ENCODE measurements at places on chromosomes 1 and 21.

DNA sequence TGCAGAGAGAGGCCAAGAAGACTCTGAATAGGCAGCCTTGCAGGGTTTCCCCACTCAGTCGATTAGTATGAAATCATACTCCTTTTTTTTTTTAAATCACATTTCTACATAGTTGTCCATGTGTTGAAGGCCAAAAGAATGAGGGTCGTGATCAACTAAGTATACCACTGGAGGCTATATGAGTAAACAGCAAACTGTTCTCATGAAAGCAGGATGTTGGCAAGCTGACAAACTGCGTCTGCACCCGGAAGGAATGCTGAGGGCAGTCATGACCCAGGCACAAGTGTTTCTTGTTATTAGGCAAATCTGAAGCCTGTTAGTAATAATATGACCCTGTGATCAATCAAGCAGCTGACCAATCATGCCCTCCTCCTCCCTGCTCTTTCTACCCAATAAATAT is 213.2 kb downstream of the USH2A start:
- DNase-seq = no peak

- DNase-seq = no peak
Measured at GRCh38 chr1:94142022-94142421, 21.1 kb upstream of the ABCA4 start.

DNA sequence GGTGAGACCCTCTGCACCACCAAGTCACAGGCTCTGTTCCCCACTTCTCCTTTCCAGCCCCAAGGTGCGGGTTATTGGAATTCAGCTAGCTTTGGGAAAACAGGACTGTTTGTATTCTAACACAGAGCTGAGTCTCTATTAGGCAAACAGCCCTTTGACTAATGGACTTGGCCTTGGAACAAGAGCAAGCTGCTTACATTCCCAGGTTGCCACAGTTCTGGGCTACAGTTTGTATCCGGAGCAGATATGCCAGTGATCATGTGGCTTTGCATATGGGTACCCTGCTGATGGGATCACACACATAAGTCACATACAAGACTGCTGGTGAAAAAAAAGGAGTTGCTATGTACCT is 110.5 kb upstream of the COA6 start:
- no peak for DNase-seq

DNA sequence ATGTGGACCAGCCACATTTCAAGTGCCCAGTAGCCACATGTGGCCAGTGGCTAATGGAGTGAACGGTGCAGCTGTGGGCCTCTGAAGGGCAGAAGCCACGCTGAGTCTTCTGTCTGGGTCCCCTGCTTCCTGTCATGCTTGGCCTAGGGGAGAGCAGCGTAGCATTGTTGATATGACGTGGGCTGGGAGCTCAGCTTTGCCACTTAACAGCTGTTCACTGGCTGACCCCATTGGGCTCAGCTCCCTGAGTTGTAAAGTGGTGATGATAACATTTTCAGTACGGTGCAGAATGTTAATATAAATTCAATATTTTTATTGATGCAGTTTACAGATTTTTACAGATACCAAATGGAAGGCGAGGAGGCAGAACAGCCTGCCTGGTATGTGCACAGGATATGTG is 4.5 kb downstream of the PODN start:
- no peak for DNase-seq

GRCh38 chr1:84267476-84267875 is 34.0 kb upstream of the SAMD13 start:
- DNase-seq = no peak

DNA sequence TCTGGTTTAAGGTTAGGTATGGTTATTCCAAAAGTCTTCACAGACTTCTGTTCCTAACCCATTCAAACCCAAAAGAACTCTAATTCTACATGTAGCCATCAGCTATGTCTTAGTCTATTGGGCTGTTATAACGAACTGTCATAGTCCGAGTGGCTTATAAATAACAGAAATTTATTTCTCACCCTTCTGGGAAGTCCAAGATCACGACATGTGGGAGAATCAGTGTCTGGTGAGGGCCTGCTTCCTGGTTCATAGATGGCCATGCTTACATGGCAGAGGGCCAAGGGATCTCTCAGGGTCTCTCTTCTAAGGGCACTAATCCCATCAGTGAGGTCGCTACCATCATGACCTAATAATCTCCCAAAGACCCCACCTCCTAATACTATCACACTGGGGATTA is 103.0 kb upstream of the PPP2R5A start:
- DNase-seq = no peak

GRCh38 chr1:11521582-11522399 is 42.8 kb downstream of the DISP3 start:
- DNase-seq = no peak

GRCh38 chr1:87556326-87556725 is 227.6 kb downstream of the LMO4 start:
- DNase-seq = no peak

DNA sequence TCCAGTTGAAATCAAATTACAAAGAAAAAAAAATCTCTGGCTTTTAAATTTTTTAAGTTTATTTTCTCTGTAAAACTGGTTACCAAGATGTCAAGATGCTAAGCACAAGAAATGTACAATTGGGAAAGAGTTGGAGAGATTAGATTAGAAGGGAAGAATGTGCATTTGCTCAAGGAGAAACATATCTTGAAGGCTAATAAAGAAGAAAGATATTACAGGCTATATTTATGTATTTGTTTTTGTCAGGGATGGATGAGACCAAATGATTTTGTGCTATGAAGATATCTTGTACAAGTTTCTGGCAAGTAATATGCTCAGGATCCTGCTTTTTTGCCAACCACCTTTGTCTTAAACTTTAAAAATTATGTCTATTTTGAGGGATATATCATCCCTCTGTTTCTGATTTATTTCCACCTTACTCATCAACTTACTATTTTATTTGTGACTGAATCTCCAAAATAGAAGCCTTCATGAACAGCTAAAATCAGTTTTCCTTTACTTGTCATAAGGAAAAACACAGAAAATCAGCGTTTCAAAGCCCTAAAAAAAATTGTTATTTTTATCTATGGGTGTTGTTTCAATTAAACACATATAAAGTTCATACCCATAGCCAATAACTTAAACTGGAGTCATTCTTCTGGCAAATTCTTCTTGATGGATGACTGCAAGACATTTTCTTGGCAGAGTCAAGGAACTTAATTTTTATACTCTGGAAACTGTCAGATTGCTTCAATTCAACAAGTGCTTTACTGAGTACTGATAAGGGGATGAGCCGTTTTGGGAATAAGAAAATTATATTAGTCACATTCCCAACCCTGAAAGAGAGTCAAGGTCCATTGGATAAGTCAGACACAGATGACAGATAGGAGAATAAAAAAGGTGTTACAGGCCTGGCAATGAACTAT is 141.8 kb downstream of the CTH start:
- DNase-seq = no peak

DNA sequence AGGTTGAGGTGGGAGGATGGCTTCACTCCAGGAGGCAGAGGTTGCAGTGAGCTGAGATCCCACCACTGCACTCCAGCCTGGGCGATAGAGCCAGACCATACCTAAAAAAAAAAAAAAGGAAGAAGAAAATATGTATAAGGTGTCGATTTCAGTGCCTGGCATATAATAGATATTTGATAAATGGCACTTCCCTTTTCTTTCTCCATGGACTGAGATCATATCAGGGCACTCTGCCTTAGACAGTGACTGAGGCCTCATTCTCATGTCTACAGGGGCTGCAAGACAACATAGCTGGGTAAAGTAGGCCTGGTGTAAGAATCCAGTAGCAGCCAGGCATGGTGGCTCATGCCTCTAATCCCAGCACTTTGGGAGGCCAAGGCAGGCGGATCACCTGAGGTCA is 21.2 kb downstream of the PCAT6 start:
- no peak for DNase-seq

GRCh38 chr1:240806200-240806745 is 194.3 kb upstream of the GREM2 start:
- DNase-seq = no peak

- no peak for DNase-seq
Measured at GRCh38 chr1:157410457-157410856, 141.9 kb downstream of the FCRL5 start.

- DNase-seq = no peak
Measured at GRCh38 chr1:239222999-239223398, 163.4 kb upstream of the CHRM3 start.

DNA sequence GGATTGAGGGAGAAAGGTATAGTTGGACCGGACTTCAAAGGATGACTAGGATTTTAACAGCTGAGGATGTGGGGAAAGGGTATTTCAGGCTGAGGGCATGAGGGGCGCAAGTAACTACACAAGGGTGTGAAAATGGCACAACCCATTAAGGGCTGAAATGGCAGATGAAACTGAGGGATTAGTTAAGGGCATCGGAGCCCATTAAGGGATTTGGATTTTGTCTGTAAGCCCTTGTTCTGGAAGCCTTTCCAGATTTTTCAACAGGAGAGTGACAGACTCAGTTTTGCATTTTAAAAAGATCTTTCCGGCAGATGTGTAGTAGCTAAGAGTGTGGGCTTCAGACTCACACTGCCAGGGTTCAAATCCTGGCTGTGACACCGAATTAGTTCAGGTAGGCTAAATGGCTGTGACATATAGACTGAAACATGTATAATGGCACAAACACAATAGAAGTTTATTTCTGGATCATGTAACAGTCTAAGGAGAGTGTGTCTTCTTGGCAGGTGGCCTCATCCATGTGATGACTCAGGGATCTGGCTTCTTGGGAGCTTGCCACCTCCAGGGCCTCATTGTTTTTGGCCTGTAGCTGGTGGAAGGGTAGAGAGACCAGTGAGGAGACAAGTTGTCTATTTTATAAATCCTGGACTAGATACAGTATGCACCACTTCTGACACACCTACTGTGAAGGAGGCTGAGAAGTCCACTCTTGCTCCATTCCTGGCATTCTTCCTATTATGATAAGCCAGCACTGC is 49.6 kb downstream of the UBE2T start:
- no peak for DNase-seq

GRCh38 chr1:1554550-1554925 is 14.1 kb upstream of the TMEM240 start:
- no peak for DNase-seq

DNA sequence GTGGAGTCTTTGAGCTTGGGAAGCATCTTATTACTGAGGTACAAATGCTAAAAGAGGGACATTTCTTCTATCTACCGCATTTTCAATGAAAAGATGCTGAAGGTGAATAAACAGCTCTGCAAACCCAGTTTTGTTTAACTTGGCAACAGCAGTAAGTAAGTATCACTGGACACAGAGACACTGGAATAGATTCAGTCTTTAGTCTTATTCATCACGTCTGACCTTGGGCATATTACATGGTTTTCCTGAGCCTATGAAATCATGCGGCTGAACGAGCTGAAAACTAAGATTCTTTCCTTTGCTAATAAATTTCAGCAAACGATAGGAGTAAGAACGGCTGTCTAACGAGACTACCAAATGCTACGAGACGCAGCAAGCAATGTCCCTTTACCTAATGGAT is 207.4 kb downstream of the GABPA start:
- DNase-seq = no peak

DNA sequence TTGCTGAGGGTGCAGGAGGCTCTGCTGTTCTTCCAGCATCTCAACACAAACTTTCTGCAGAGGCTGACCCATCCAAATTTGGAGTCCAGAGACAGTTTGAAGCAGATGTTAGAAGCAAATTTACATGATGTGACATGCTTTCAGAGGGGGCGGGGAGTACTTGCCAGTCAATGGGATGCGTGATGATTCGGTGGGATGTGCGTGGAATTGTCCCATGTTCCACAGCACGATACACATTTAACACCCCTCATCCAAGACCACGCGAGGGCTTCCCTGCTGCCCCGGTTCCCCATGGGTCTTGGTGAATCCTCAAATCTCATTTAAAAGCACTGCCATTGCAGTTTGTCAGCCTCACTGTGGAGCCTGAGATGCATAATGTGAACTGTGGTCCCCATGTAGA is 78.6 kb upstream of the TLR5 start:
- DNase-seq = no peak

DNA sequence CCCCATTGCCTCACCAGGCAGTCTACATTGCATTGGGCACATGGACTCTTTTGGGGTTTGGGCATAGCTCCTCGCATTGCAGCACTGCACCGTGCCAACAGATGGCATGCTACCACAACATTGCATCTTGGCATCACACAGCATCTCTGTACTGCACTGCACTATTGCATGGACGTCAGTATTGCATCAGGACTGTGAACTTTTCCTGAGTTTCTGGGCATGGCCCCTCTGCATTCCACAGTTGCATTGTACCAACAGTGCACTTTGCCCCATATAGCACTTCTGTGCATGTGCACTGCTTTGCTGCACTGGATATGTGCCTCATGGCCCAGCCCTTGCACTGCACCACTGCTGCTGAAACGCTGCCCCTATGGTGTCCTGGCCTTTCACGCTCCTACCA is 9.6 kb downstream of the PTPRU start:
- DNase-seq = peak; percentile 28

GRCh38 chr1:84726593-84727499 is 36.6 kb upstream of the SSX2IP start:
- no peak for DNase-seq

DNA sequence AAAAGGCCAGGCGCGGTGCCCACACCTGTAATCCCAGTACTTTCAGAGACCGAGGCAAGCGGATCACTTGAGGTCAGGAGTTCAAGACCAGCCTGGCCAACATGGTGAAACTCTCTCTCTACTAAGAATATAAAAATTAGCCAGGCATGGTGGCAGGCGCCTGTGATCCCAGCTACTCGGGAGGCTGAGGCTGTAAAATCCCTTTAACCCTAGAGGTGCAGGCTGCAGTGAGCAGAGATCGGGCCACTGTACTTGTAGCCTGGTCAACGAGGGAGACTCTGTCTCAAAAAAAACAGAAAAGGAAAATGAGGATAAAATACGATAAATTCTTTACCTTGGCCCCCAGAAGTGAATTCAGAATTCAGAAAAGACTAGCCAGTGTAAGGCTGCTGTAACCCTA is 1.6 kb downstream of the TMEM50B start:
- DNase-seq = no peak

- no peak for DNase-seq
Measured at GRCh38 chr1:52240592-52241210, 98.8 kb downstream of the ZFYVE9 start.

- no peak for DNase-seq
Measured at GRCh38 chr1:243819438-243819839, 30.6 kb downstream of the AKT3 start.

GRCh38 chr21:25811186-25811585 is 76.4 kb downstream of the GABPA start:
- no peak for DNase-seq

DNA sequence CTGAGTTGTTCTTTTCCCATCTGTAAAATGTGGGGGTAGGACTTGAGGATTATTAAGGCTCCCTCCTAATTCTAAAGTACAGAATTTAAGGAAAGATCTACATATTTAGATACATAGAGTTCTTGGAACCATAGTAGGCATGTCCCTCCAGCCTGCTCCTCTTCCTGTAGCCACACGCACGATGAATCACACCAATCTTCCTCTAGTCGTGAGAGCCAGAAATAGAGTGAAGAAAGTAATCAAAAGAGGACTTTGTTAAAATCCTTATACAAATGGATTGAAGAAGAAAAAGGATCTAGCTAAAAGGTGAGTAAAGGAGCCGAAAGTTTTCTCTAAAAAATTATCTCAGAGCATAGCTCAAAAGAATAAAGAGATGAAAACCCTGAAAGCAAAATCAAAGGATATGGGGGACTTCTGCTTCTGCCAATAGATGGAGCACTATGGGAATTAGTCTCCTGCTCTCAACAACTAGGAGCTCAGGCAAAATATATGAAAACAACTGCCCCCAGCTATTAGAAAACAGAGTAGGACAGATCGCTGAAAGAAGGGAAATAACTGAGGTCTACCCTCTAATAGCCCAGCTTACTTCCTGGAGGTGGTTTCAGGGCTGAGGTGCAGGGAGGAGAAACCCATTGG is 8.5 kb downstream of the C1orf141 start:
- no peak for DNase-seq
